Neural crest cell (in vitro differentiated cells): ENCODE measurements at places on chromosomes 6 and 20.
A peak's percentile ranks its signal among the peaks of the same experiment; 100 is the strongest.

DNA sequence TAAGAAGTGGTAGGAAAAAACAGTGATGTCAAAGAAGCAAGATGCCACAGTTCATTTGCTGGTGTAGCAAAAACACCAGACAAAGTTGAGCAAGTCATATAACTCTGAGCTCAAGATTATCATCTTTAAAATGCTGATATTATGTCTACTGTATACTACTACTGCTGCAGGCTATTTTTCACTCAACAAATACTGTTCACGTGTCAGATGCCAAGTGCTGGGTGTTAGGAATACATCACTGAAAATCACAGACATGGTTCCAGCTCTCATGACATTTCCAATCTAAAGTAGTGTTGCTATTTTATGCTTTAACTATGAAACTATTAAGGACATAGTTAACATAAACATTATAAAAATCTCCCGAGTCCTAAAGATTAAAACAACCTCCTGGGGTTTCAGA lies 163.0 kb downstream of the NKAIN2 start:
- no peak for DNase-seq

- no peak for DNase-seq
Measured at GRCh38 chr6:79436241-79436640, 101.0 kb downstream of the LCA5 start.

DNA sequence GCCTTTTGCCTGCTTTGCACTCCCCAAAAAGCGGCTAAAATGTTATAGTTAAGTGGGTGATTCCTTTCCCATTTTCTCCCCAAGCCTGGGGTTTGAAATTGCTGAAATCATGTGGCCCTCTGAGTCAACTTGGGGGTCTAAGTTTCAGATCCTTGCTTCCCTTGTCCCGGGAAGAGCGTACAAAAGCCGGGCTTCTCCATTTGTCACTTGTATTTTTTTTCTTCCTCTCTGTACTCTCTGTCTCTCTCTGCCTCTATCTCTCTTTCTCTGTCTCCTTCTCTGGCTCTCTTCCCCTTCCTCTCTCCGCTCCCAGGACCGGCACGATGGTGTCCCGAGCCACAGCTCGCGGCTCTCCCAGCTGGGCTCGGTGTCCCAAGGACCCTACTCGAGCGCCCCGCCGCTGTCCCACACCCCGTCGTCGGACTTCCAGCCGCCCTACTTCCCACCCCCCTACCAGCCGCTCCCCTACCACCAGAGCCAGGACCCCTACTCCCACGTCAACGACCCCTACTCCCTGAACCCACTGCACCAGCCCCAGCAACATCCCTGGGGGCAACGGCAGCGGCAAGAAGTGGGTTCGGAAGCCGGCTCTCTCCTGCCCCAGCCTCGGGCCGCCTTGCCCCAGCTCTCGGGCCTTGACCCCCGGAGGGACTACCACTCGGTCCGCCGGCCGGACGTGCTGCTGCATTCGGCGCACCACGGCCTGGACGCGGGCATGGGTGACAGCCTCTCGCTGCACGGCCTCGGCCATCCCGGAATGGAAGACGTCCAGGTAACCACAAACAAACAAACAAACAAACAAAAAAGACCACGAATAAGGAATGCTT lies 4.6 kb downstream of the TFAP2B start:
- no peak for DNase-seq

DNA sequence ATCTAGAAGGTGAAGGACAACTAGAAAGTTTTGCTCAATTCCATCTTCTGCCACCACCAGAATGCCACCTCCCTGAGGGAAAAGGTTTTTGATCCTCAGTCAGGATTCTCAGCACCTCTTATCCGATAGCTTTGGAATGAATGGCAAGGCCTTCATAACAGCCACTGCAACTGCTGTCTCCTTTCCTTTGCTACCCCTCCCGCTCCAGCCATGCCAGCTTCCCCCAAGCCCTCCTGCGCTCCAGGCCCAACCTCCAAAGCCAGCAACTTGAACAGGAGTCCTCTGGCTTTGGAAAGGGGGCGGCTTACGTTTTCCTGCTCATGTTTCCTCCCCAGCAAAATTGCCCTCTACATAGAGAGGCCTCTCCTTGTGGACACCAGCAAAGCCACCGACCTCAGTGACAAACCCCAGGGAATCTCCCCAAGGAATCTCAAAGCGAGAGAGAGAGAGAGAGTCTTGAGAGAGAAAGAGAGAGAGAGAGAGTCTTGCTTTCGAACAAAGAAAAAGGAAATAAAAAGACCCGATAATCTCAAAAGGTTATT lies 420 bp upstream of the BTN2A1 start:
- peak; percentile 36 for DNase-seq

GRCh38 chr20:58389324-58389967 lies 417 bp downstream of the VAPB start:
- no peak for DNase-seq

- no peak for DNase-seq
Measured at GRCh38 chr6:35049156-35049735, 91.9 kb downstream of the TCP11 start.

DNA sequence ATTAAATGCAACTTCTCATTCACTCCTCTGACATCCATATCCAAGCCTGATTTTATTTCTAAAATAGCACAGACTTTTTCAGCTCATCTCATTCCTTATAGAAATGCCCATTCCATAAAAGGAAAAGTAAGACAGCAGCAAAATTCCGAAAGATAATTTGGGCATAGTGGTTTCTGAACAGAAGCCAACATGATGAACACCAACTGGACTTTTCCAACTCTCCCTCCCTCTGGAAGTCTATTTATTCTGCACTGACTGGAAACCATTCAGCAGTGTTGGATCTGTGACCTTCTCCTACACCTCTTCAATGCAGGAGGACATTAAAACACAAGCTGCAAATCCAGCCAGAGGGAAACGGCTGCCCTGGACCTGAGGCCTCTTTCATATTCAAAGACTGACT lies 306.2 kb upstream of the NT5E start:
- no peak for DNase-seq

- DNase-seq: no peak
Measured at GRCh38 chr20:49326026-49326425, 48.2 kb upstream of the ZNFX1 start.

DNA sequence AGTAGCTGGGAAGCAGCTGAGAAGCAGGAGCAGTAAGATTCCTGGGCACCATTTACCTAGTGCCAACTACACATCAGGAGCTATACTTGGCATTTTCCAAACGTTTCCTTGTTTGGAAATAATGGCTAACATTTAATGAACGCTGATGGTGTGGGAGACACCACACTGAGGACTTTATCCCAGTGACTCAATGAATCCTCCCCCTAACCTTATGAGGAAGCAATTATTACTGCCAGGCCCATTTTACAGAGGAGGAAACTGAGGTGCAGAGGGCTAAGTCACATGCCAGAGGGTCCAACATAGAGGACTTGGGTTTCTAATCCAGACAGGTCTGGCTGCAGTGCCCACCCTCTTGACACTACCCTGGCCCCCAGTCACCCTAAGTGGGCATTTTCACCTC lies 6.1 kb downstream of the PTGIS start:
- no peak for DNase-seq

DNA sequence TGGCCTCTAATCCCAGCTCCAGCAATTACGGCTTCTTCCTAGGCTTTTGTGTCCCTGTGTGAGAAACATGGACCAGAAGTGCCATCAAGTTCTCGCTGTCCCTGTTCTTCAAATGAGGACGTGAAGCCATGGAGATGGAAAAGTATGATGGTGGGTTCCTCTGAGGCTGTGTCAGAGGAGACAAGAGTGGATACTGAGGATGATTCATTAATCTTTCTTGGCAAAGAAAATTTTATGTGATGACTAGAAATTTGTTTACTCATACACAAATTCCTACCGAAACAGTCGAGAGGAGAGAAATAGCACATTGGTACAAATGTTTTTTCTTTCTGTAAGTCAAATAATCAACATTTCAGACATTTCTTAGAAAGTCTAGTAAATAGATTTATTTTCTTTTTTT lies 35.0 kb upstream of the PNRC1 start:
- no peak for DNase-seq

DNA sequence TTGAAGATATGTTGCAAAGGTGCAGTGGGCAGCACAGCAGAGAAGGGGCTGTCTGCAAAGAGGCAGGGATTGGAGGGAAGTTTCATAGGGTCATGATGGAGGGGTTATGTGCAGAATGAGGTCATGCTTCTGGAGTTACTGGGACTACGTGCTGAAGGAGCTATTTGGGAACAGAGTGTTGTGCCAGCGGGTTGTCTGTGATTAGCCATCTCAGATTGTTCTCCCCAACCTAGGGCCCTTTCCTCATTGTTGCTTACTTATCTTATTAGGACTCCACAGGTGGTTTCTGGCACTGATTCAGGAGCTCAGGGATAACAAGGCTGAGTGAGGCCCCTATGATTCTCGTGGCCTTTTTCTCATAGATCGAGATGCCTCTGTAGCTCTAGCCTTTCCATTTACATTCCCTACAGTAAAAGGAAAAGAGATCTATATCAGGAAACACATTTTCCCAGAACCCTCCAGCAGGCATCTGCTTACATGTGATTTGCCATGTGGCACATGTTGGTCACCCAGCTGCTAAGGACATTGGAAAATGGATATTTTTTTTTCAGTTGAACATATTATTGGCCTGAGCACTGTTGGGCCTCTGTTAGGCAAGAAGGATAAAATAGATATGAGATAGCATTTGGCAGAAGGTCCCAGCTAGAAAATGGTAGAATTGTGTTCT lies 429.6 kb upstream of the PLCB4 start:
- DNase-seq: no peak

DNA sequence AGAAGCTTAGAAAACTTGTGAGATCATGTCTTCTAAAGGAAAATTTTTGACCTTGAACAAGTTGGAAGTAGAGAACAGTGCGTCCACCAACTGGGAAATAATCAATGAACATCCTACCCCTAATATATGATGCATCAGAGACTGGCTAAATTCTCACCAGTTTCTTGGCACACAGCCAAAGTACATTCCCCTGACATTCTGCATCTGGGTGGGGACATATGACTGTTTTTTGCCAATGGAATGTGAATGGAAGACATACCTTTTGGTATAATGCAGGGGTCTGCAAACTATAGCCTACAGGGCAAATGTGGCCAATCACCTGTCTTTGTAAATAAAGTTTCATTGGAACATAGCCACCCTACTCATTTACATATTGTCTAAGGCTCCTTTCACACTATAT lies 84.7 kb downstream of the HAO1 start:
- DNase-seq: no peak

- DNase-seq: no peak
Measured at GRCh38 chr20:16052456-16052855, 520.8 kb downstream of the KIF16B start.

- DNase-seq: no peak
Measured at GRCh38 chr20:50445354-50446151, 64.6 kb upstream of the PTPN1 start.

DNA sequence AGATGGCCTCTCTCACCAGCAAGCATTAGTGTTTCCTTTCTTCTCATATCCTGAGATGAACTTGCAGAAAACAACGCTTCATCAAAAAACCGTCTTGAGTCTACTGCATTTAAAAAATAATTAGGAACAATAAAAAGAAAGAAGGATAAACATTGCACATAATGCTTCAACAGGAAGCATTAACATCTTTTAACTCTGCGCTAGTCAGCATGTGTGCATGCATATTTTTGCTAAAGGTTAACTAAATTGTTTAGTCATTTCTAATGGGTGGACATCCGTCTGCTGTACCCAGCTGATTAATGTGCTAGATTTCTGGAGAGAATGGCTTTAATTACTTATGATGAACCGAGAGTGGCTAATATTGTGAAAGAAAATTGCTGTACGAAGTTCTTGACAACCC lies 349.3 kb downstream of the SOX4 start:
- DNase-seq: no peak

- DNase-seq: no peak
Measured at GRCh38 chr6:145608850-145609249, 126.5 kb downstream of the EPM2A start.

DNA sequence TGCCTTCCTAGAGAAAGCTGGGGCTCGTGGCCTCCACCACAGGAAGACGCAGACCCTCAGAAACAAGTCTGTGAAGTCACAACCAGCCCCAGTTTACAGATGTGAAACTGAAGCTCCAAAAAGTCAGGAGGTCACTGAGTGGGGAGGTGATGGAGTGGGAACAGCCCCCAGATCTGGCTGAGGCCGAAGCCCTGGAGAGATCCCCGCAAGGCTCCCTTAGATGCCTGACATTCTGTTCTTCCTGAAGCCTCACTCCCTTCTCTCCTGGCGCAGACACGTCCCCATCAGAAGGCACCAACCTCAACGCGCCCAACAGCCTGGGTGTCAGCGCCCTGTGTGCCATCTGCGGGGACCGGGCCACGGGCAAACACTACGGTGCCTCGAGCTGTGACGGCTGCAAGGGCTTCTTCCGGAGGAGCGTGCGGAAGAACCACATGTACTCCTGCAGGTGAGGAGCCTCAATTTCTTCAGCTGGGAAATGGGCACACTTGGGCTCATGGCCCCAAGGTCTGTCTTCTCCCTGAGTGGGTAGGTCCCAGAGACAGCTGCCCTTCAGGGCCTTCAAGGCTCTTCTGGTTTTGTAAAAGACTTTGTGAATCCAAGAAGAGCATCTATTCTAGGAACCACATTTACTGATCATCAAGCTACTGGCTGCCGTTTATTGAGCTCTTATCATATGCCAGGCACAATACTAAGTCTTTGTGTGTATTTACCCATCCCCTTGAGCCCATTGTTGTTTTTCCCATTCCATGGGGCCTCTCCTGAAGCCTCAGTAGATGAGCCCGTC lies 50.5 kb downstream of the HNF4A start:
- DNase-seq: no peak
